ENCODE measurements at places on chromosomes 6 and 20.
A peak's percentile ranks its signal among the peaks of the same experiment; 100 is the strongest.

- DNase-seq = no peak
Measured at GRCh38 chr6:151422981-151423380, 28.9 kb downstream of the RMND1 start.

- no peak for DNase-seq
Measured at GRCh38 chr6:113442040-113442439, 415.1 kb upstream of the MARCKS start.

DNA sequence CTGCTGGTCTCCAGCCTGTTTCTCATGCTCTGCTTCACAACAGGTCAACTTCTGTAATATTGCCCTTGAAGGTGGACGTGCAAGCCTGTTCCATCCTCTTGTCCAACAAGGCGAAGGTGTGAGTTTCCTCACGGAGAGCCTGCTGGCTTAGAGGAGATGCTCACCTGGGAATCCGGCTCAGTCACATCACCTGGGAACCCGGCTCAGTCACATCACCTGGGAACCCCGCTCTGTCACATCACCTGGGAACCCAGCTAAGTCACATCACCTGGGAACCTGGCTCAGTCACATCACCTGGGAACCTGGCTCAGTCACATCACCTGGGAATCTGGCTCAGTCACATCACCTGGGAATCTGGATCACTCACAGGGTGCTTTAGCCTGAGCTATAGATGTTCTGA lies 230.1 kb downstream of the ERMARD start:
- DNase-seq = no peak

DNA sequence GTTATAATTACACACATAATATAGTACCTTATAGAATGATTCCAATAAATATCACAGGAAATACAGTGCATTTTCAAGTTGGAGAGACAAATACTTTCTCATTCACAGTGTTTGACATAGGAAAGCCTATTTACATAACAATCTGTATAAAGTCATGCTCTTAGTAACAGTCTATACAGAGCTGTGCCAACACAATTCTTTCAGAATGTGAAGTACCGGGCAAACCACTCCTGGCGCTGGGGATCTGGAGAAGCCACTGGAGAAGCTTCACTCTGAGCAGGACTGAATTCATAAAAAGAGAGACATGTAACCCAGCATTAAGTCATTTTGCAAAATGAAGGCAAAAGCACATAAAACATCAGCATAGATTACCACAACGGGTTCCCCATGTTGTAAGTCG lies 24.9 kb upstream of the MCM9 start:
- DNase-seq = no peak

- no peak for DNase-seq
Measured at GRCh38 chr6:22849921-22850320, 280.6 kb downstream of the HDGFL1 start.

DNA sequence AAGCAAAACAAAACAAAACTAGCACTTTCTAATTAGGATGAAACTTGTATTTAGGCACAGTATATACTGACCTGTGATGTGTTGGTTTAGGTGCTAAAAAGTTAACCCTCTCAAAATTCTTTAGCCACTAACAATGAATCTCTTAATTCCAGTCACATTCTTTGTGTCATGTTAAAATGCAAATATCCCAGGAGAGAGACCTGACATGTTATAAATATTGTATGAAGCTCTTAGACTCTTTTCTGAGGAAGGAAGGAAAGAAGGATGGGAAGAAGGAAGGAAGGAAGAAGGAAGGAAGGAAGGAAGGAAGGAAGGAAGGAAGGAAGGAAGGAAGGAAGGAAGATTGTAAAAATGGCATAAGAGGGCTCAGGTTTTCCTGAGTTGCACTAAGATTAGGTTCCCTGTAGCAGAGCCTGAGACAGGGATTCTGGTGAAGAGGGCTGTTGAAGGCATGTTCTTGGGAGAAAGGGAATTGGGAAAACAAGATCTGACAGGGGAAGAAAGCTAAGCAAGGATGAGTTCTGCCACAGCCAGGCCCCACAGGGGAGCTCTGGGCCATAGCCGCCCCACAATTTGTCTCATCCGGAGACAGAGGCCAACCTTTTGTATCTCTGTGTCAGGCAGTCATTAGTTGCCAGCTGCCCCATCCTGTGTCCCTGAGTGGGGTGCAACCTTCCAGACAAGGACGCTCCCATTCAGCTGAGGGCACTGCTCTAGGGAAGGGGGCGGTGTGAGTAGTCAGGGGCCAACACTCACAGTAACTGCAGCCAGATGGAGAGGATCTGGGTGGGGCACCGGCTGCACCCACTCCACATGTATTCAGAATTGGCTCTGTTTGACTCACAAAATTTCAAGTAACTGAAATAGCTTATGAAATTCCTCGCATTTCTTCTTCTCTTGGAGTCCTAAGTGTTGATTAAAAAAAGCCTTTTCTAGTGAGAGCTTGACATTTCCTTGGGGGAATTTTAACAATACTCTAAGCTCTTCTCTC lies 189.3 kb upstream of the ARG1 start:
- DNase-seq = no peak

- DNase-seq = no peak
Measured at GRCh38 chr20:51348876-51349275, 193.6 kb downstream of the NFATC2 start.

- DNase-seq = no peak
Measured at GRCh38 chr20:59779656-59780380, 153.6 kb downstream of the SYCP2 start.

DNA sequence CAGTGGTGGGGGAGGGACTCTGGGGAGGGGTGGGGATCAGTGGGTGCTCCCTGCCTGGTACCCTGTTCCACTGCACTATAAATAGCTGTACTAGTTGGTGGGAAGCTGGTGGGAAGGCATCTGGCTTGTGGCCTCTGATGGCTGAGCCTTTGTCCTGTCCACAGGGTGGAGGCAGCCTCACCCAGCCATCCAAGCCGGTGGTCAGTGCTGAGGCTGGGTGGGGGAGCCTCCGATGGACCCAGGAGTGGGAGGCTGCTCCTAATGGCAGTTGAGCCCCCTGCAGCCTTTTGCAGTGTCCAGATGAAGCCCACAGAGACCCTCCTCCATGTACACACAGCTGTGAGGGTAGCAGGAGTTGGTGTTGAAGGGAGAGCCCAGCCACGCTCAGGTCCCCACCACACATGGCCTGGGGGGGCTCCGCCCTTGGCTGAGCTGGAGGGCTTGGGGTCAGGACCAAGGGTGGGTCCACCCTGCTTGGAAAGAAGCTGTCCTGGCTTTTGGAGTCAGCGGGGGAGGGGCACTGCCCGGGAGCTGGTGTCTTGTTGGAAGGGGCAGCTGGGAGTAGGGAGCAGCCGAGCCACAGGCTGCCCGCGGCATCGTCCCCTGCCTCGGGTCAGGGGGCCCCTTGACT lies 2.5 kb downstream of the PPDPF start:
- no peak for DNase-seq

DNA sequence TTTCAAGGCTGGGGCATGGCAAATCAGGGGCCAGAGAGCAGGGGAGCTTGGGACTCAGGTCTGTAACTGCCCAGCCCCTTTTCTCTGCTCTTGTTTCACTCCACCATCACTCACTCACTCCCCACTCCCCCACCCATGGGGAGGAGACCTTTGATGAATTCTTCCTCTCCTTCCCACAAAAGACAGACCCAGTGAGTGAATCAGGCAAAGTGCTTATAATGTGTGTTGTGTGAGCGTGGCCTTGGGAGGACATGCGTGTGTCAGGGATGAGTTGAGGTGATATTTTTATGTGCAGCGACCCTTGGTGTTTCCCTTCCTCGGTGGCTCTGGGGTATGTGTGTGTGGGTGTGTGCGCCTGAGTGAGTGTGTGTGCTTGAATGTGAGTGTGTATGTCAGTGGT lies 1.0 kb upstream of the CUL9 start:
- DNase-seq = no peak

- DNase-seq = no peak
Measured at GRCh38 chr6:87738744-87739143, 36.7 kb upstream of the AKIRIN2 start.

- no peak for DNase-seq
Measured at GRCh38 chr6:6612308-6612707, 23.8 kb downstream of the LY86 start.

GRCh38 chr6:14144678-14145113 lies 27.1 kb downstream of the CD83 start:
- DNase-seq = peak; percentile 87

- no peak for DNase-seq
Measured at GRCh38 chr6:11279284-11279689, 46.8 kb upstream of the NEDD9 start.

DNA sequence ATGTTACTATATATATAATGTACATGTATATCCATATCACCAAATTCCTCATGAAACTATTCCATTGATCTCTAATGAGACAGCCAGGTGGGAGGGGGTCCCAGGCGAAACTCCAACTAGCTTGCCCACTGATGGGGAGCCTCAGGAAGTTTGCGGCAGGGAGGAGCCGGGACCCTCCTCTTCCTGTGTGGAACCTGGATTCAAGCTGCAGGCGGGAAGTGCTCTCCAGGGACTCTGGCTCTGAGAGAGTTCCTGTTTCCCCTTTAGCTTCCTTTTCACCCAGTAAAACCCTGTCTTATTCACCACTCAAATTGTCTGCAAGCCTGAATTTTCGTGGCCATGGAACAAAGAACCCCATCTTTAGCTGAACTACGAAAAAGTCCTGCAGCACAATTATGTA lies 152.2 kb downstream of the OPN5 start:
- no peak for DNase-seq

GRCh38 chr6:122184401-122184827 lies 215.0 kb upstream of the HSF2 start:
- no peak for DNase-seq

DNA sequence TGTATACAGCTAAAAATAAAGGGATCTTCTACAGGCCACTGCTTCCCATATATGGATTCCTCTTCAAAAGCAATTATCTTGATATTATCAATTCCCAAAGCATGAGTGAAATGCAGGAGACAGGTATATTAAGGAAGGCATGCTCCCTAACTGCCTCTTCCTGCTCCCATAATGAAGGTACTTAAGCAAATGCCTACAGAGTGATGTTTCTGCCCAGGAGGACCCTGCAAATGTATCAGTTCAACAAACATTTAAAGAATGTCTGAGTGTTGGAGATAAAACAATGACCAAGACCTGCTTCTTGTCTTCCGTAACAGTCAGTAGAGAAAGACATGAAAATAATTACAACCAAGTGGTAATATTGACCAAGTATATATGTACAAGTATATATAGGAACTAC lies 4.2 kb downstream of the UBE2J1 start:
- no peak for DNase-seq

GRCh38 chr6:27668442-27669294 lies 195.8 kb upstream of the ZNF184 start:
- peak; percentile 53 for DNase-seq

DNA sequence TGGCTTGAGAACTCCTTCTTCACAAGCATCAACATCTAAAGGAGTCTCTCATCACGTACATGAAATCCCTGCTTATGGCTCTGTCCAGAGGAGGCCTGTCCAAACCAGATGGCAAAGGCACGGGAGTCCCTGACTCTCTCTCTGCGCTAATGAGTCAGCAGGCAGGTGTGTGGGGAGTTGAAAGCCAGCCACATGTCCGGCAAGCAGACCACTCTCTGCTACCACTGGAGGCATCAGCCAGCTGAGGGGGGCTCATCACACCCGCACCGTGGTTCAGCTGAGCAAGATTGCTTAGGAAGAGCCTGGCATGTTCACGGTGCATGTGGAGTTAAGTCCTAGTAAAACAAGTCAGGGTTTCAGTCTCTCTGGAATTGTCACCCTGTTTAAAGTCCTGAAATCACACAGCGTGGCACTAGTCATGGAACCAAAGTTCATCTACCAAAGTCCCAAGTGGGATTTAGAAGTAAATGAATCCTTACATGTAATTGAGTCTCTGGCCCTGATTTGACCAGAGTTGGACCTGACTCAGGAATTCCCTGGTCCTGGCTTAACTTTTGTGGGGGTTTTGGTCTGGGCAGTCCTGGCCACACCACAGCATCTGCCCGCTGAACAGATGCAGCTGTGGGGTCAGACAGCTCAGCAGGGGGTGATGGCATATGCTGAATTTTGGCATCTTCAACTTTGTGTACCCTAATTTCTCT lies 155.2 kb upstream of the RIN2 start:
- no peak for DNase-seq

- peak; percentile 60 for DNase-seq
Measured at GRCh38 chr6:28863604-28864325, 60.0 kb downstream of the TRIM27 start.

DNA sequence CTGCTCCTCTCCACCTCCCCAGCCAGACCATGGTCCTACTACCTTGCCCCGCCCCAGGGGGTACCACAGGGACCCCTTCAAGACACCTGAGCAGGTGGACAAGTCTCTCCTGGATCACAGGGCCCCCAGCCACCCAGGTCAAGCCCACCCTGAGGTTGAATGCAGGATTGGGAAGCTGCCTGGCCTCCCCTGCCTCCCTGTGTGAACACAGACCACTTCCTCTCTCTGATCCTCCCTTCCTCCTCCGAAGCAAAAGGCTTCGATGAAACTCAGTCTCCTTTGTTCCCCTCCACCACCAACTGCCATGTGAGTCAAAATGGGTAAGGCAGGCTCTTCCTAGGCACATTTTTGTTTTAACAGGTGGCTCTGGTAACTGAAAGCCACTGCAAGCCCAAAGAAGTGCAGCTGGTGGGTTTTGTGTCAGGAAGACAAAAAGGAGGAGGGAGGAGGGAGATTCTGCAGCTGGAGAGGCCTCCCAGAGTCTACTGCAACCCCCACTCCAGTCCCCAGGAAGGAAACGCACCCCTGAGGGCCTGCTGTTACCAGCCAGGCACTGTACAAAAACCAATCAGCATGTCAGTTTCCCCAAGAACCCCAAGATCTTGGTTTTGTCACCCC lies 5.4 kb downstream of the ADA start:
- DNase-seq = peak; percentile 48

GRCh38 chr6:145819994-145820393 lies 5.4 kb upstream of the FBXO30 start:
- no peak for DNase-seq

GRCh38 chr6:16901306-16901705 lies 140.0 kb upstream of the ATXN1 start:
- no peak for DNase-seq

DNA sequence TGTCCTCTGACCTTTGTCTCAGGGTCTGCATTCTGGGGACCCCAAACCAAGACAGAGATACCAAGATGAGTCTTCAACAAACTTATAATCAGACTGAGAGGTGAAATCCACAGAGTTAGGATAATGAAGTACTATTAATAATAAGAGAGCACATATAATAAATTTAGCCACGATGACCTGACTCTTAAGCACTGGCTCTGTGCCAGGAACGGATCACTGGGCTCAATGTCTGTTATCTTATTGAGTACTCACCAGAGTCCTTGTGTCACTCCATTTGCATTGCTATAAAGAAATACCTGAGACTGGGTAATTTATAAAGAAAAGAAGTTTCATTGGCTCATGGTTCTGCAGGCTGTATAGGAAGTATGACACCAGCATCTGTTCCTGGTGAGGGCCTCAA lies 18.9 kb upstream of the ITPR3 start:
- no peak for DNase-seq

- no peak for DNase-seq
Measured at GRCh38 chr20:46905364-46906125, 10.9 kb downstream of the EYA2 start.

DNA sequence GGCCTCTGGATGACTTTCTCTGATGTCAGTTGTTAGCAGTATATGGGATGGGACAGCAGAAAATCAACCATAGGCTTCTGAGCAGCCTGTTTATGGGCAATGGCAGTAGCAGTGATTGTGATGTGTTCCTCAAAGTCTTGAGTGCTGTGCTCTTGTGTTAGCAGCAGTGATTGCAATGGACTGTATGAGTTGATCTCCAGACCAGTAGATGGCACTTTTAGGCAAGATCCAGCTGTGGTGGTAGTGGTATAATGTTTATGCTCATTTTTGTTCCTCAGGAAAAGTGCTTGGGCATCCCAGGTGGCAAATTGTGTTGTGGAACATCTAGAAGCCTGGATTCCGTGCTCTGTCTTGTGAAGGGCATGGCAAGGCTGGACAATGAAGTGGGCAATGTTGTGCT lies 181.6 kb upstream of the SYNCRIP start:
- no peak for DNase-seq

GRCh38 chr6:36386495-36387439 lies 702 bp downstream of the ETV7 start:
- peak; percentile 49 for DNase-seq

Data from GM10248 (cell line).